ENCODE measurements at places on chromosomes 3 and 15.

DNA sequence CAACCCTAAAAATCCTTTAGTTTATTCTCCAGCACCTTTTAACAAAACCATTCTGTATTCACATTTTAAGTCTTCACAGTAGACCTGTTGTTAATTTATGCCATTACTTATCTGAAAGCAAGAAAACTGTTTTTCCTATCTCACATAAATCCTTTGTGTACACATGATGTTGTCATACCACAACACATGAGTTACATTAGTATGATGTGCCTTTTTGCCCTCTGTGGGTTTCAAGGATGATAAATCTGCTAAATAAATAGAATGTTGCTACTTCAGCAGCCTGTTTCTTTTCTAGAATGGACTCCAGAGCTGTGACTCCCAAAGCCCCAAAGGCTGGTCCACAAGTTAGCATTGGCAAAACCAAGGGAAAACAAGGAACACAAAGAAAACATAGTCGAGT lies 151.6 kb downstream of the SERPINI1 start:
- no peak for DNase-seq

DNA sequence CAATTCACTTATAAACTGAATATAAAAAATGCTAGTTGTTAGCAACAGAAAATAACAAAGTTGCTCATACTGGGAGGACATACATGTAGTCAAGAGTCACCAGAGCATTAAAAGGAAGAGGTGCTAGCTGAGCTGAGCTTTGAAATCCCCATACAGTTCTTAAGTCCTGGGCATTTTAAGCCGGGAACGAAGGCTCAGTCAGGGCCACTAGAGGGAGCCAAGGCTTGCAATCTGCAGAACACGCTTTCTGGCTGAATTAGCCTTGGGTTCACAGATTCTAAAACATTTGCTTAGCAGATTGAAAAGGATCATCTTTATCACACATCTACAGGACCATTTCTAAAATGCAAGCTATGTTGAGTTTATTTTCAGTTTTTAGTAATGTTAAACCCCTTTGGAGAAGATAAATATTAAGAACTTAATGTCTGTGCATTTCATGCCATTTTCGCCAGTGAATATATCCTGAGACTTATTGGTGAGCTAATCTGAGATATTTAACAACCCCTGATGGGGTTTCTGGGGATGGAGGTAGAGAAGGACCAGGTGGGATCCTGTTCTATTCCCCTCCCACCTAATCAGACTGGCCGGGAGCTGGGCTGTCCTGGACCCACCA lies 26.3 kb upstream of the MNS1 start:
- DNase-seq = peak; percentile 72

- no peak for DNase-seq
Observed at GRCh38 chr3:186320862-186321568, 41.0 kb downstream of the DGKG start.

- no peak for DNase-seq
Observed at GRCh38 chr15:99441871-99442251, 123.9 kb upstream of the MEF2A start.

GRCh38 chr15:46059921-46060594 lies 425.2 kb downstream of the SQOR start:
- no peak for DNase-seq

- no peak for DNase-seq
Observed at GRCh38 chr3:175378348-175378747, 519.2 kb downstream of the NAALADL2 start.

GRCh38 chr3:38114875-38115644 lies 21.9 kb downstream of the ACAA1 start:
- DNase-seq = no peak

- DNase-seq = no peak
Observed at GRCh38 chr15:93948726-93949125, 282.6 kb upstream of the MCTP2 start.

DNA sequence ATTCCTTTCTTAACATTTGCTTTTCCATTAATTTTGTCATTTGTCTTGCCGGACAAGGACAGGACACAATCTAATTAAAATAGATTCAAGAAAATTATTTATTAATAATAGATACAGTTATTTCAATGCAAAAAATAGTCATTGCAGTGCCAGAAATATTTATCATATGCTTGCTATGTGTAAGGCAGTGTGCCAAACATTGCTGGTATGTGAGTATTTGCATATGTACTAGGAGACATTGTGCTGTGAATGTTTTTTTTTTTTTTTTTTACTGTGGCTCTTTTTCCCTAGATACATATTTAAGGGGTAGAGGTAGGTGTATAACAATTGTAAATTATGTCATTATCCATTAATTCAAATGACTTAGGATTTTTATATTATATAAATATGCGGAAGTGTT lies 23.3 kb downstream of the SPRED1 start:
- DNase-seq = no peak

DNA sequence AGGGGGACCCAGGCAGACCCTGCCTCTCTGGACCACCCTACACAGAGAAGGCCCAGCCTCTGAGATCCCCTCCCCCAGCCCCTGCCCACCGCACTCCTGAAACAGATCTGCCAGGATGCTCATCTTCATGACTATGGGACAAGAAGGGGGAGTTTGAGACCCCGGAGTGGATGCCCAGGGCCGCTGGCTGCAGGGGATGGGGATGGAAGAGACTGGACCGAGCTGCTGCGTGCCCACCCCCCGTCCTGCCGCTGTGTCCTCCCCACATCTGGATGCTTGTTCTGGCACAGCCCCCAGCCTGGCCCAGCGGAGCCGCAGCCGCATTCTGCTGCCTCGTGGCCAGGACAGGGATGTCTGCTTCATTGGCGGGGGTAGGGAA lies 30.3 kb upstream of the SEMA3F start:
- DNase-seq = no peak

DNA sequence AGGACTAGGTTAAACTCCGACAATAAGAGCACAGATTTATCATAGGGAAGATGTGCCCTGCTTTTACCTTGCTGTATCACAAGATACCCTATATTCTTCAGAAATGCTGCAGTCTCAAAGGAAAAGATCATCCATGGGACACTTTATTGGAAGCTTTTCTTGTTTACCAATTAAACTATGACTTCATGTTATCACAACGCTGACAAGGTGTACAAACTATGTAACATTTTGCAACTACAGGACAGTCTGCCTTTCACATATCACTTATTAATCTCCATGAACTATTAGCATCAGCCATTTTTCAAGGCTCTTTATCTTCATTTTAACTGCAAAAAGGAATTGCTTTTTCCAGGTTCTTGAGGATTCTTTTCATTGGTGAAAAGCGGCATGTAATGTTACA lies 34.0 kb downstream of the CBLB start:
- no peak for DNase-seq

- DNase-seq = no peak
Observed at GRCh38 chr3:156837115-156837514, 11.0 kb downstream of the LEKR1 start.

GRCh38 chr3:190155752-190156151 lies 35.1 kb upstream of the P3H2 start:
- DNase-seq = no peak

- DNase-seq = no peak
Observed at GRCh38 chr15:101451266-101451799, 38.2 kb downstream of the PCSK6 start.

- DNase-seq = no peak
Observed at GRCh38 chr3:186759231-186759930, 24.0 kb upstream of the EIF4A2 start.
